ENCODE measurements at places on chromosomes 13 and 19.

DNA sequence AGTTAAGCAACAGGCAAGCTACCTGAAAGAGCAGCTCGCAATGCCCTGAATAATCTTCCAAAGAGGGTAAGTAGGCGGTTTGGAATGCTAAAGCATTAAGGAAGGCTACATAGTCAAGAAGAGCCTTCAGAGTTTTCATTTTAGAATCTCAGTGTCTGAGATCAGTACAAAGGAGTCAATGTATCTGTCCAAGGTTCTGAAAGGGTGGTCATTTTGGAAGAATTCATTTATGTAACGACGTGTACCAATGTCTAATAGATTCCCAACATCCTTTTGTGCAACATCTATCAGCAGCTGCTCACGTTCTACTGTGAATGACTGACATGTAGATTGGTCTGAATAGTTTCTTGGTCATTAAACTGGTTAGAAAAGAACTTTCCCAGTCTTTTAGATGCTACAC lies 15.2 kb downstream of the ZNF665 start:
- no peak for DNase-seq

GRCh38 chr13:94712812-94713560 lies 641 bp upstream of the SOX21 start:
- DNase-seq = no peak

GRCh38 chr19:3780786-3781304 lies 5.3 kb downstream of the MATK start:
- no peak for DNase-seq

DNA sequence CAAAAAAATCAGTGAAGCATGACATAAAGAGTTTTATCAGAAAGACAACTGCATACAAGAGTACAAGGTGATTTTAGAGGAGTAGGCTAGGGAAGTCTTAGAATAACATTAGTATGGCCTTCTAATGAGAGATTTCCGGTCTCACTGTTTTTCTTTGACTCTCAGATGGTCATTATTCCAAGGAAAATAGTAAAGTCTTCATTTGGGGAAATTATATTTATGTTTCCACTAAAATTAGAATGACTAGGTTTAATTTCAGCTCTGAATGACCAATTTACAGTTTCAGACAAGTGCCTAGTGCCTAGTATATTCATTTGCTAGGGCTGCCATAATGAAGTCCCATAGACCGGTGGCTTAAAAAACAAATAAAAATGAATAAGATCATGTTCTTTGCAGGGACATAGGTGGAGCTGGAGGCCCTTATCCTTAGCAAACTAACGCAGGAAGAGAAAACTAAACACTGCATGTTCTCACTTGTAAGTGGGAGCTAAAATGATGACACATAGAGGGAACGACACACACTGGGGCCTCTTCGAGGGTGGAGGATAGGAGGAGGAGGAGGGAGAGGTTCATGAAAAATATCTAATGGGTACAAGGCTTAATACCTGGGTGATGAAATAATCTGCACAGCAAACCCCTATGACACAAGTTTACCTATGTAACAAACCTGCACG lies 303.1 kb downstream of the PCDH9 start:
- DNase-seq = no peak

Data from AML-193 (cell line).